Effector memory CD4-positive, alpha-beta T cell (primary cell): ENCODE measurements at places on chromosomes 12 and 14.

- DNase-seq: no peak
These were observed 15.7 kb downstream of the SLC38A2 start for GRCh38 chr12:46356655-46357437.

DNA sequence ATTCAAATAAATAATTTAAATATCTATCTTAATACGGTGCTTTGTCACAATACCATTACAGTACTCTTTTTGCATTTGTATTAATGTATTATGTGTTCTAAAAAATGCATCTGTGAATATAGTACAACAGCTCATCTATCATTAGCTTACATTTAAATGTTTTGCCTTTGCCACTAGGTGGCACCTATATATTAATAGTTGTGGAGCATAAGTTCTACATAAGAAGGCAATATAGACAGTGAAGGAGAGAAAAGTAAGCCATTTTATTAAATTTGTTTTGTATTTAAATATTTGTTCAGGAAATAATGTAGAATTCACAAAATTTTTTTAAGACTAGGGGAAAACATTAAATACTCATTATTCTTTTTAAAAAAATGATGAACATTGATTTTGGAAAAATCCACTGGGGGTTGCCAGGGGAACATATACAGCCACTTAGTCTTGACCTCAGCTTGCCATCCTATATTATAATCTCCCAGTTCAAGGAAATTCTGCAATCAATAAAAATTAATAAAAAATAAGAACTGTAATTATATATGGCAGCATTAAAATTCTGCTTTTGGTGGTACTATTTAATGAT, 9.8 kb downstream of the CCER1 start:
- DNase-seq: no peak

DNA sequence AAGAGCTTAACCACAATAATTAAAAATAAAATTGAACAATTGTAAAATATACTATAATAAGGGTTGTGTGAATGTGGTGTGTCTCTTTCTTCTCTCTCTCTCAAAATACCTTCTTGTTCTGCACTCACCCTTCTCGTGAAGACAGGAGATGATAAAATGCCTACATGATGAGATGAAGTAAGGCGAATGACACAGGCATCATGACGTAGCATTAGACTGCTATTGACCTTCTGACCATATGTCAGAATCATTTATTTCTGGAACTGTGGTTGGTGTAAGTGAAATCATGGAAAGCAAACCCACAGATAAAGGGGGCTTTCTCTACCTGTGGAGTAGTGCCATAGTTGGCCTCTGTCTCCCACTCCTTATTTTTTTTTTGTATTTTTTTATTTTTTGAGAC, 37.8 kb upstream of the NUAK1 start:
- DNase-seq: no peak

- DNase-seq: no peak
These were observed 8.3 kb upstream of the OR11H6 start for GRCh38 chr14:20215196-20215595.

DNA sequence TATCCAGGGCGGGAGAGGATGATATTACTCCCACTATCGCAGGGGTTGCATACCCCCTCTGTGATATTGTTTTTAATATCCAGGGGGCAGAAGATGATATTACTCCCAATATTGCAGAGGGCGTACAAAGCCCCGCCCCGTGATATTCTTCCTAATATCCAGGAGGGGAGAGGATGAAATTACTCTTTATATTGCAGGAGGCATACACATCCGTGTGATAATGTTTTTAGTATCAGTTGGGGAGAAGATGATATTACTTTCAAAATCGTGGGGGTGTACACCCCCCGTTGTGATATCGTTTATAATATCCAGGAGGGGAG, 52.9 kb upstream of the OXA1L start:
- no peak for DNase-seq
